DMS79 (cell line): ENCODE measurements at places on chromosomes 6 and 20.
A peak's percentile ranks its signal among the peaks of the same experiment; 100 is the strongest.

- no peak for DNase-seq
Measured at GRCh38 chr6:20875369-20875963, 341.2 kb downstream of the CDKAL1 start.

DNA sequence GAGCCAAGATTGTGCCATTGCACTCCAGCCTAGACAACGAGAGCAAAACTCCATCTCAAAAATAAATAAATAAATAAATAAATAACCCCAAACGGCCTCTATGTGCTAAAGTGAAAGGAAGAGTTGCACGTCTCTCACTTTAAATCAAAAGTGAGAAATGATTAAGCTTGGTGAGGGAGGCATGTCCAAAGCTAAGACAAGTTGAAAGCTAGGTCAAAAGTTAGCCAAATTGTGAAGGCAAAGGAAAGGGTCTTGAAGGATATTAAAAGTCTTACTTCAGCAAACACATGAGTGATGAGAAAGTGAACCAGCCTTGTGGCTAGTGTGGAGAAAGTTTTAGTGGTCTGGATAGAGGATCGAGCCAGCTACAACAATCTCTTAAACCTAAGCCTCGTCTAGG is 14.3 kb downstream of the ZBP1 start:
- no peak for DNase-seq

DNA sequence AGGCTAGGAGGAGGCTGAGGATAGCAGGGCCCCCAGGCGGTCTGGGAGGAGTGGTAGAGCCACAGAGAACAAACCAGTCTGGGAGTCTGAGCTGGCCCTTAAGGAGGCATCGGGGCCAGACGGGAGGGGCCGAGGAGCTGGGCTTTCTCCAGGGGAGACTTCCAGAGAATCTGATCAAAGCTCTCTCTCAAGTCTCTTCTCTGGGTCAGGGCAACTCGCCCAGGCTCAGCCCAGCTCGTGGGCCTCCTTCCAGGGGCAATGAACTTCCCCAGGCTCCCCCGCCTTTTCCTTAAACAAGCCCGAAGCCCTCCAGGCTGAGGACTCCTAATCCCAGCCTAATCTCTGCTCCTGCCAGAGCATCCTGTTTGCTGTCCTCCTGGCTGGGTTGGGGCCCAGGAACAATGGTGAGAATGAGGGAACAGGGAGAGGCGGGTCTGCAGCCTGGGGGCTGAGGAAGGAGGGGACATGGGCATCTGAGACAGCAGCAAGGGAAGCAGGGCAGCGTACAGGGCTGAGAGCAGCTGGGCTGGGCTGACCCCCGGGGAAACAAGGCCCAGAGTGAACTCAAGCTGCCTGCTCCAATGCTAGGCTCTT is 173.6 kb downstream of the ANKRD60 start:
- no peak for DNase-seq

DNA sequence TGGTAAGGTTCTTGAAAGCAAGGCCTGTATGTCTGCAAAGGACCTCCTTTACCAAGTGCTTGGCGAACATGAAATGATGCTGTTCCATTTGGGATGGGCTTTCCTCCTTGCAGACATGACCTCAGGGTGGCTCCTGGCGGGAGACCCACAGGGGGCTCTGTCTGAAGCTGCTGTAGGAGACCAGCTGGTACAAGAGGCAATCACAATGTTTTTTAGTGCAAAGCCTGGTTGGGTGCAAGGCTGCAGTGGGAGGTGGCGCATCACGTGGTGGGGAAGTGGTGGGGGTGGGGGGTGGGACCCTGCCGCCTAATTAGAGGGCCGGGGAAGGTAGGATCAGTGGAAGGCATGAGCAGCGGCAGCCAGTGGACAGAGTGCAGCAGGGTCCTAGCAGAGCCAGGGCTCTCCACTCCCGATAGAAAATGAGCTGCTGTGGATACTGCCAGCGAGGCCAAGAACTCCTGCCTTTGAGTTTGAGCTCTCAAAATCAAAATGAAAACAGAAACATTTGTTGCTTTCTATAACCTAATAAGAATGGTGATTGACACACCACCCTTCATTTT is 9.1 kb upstream of the ARMC2 start:
- no peak for DNase-seq

- no peak for DNase-seq
Measured at GRCh38 chr20:57698116-57698866, 11.5 kb downstream of the PMEPA1 start.

- peak; percentile 85 for DNase-seq
Measured at GRCh38 chr20:53621482-53622246, 28.0 kb upstream of the ZNF217 start.

DNA sequence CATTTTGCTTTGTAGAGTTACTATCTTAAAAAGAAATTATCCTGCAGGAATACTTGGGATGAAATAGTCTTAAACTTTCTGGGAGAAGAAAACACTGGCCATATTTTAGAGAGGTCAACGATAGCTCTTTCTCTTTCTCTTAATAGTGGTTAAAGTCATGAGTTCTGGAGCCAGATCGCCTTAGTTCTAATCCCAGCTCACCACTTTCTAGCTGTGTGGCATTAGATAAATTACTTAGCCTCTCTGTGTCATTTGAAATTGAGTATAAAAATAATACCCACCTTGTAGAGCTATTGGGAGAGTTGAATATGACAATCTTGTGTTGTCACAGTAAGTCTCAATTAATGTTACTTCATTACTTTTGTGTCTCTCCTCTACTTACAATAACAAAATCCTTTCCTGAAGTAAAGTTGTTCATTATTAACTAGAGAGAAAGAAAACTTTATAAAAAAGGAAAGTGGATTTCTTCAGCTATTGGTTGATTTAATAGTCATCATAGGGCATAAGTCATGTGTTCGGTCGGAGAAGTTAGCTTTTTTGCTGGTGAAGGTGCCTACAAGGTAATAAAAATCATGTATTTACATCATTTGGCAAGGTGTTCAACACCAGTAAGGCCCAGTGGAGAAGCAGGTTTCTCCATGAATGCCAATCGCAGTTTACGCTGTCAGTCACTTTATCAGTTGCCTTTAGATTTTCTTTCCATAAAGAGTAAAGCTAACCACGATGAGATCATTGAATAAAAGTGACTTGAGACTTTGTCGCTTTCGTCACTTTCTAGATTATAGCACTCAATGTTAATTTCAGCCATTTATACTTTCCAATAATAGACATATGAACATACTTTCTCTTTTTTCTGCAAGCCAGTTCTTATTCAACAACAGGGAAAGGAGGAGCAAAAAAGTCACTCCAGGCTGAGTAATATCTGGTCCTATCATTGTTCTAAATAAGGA is 2.0 kb downstream of the NEDD9 start:
- no peak for DNase-seq

DNA sequence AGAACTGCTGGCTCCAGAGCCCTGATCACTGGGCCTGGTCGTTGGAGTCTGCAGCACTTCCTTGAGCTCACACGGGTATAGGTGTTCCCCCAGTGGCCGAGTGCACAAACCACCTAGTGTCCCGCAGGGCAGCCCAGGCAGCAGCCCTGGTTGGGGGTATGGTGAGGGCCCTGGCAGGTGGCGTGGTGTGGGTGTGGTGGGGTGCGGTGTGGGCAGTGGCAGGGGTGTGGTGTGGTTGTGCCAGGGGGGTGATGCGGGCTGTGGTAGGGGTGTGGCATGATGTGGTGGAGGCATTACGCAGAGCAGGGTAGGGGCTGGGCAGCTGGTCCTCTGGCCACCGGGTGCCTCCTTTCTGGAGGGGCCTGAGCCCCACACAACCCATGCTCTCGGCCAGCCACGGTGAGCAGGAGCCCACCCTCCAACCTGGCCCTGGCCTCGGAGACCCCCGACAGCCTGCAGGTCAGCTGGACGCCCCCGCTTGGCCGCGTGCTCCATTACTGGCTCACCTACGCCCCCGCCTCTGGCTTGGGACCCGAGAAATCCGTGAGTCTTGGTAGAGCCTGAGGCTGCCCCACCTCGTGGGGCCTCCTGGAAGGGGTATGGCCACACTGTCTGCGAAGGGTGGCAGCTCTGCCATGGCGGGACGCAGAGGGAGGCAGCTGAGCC is 20.5 kb downstream of the COL20A1 start:
- DNase-seq, result no peak

- DNase-seq, result no peak
Measured at GRCh38 chr20:44319839-44320422, 8.9 kb upstream of the FITM2 start.

GRCh38 chr6:123632641-123633040 is 4.1 kb downstream of the TRDN start:
- no peak for DNase-seq

DNA sequence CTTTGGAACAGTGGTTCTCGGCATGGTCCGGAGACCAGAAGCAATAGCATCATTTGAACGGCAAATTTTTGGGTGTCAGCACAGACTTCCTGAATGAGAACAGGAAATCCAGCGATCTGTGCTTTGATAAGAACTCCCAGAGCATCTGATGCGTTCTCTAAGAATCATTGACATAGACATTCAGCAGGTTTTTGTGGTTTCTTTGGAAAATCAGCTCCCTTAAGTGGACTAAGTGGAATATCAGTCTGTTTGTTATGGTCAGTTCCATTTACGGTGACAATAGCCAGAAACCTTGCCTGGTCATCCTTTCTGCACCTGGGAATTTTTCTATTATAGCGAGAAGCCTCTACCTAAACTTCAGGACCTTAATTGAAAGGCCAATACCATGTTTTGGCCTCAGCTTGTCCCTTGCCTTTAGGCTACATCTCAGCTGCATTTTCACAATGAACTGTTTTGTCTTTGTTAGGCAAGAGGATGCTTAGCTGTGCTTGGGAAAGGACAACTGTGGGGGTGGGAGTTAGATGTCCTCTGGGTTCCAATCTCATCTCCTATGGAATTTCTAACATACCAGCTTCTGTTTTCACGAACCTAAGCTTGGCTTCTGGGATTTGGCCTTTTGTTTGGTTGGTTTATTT is 299.7 kb downstream of the CDKAL1 start:
- DNase-seq, result no peak

GRCh38 chr6:69791065-69791471 is 5.7 kb downstream of the LMBRD1 start:
- no peak for DNase-seq

GRCh38 chr6:101585501-101585900 is 192.0 kb downstream of the GRIK2 start:
- no peak for DNase-seq

GRCh38 chr6:3036861-3037637 is 31.2 kb upstream of the RIPK1 start:
- DNase-seq, result no peak

DNA sequence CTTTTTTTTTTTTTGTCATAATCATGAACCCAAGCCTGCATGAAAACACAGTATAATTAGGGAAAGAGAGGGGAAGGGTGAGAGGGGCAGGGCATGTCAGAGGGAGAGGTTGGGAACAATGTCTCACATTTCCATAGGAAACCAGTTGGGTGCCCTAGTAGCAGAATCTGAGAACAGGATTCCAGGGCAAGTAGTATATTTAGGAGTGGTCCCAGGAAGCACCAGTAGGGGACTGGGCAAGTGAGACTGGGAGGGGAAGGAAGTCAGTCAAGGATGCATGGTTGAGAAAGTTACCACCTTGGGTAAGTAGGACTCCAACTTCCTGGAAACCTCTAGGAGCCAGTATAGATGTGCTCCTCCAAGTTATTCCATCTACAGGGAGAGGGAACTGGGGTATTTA is 88.6 kb upstream of the MAFB start:
- DNase-seq, result no peak

GRCh38 chr6:165883851-165884640 is 221.0 kb upstream of the PDE10A start:
- no peak for DNase-seq

DNA sequence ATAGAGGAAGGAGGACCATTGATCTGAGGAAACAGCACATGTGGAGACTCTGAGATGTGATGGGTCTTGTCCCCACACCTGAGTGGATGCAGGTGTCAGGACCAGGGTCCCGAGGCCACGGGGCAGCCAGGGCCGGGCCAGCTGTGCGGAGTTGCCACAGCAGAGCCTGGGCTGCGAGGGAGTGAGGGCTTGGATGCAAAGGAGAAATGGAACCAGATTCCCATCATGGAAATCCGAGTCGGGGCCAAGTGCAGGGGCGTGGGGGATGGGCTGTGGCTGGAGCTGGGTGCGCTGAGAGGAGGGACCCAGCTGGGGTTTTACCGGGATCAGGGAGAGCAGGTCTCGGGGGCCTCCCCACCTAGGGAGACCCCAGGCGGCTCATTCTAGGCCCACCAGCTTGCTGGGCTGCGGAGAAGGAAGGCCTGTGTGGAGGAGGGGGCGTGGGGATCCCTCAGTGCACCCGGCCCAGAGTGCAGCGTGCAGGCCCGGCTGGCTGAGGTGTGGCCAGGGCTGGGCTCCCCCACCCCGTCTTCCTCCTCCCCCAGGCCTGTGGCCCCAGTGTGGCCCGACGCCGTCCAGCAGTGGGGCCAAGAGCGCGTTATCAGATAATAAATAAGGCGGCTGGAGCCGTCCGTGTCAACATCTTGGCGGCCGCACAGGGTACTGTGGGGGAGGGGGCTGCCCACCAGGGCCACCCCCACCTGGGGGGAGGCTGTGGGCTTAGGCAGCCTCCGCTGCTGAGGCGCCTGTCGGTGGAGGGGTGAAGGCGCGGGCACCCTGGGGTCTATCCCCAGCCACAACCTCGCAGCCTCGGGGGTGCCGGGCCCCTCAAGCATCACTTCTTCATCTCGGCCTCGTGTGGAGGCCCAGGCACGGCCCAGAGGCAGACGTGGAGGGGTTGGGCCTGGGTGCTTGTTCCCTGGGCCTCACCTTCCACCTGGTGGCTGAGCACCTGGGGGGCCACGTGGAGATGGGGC is 17.2 kb downstream of the GATA5 start:
- DNase-seq, result no peak

DNA sequence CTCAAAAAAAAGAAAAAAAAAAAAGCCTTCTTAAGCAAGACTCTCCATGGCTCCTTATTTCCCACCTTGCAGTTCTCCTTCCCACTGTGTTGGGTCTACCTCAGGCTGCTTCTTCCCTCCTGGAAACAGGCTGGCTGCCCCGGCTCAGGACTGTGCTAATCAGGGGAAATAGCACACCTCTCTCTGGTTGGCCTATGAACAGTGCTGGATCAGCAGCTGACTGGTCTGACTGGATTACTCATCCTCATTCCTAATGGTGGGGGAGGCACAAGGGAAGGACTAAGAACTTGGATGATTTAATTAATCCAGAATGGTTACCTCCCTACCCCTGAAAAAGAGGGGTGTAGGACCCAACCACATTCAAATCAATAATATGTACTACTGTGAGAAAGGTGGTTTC is 3.9 kb upstream of the SRSF3 start:
- DNase-seq, result no peak

- DNase-seq, result no peak
Measured at GRCh38 chr20:41006936-41007474, 21.6 kb upstream of the TOP1 start.

DNA sequence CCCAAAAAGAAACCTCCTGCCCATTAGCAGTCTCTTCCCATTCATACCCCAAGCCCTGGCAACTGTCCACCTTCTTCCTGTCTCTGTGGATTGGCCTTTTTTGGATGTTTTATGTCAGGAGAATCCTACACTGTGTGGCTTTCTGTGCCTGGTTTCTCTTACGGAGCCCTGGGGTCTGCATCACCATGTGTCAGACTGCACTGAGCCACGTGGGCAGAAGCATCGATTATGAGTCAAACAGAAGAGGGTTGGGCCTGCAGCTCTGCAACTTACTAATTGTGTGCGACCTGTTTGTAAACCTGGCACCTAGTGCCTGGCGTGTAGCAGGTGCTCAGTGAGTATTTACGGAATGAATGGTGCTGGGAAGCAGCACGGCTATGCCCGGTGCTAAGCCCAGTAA is 62.6 kb downstream of the IGF2R start:
- DNase-seq, result no peak

- DNase-seq, result no peak
Measured at GRCh38 chr6:23371132-23371915, 754.7 kb upstream of the NRSN1 start.

- no peak for DNase-seq
Measured at GRCh38 chr20:44796758-44797457, 13.4 kb downstream of the RIMS4 start.
